HEK293T (cell line): ENCODE measurements at places on chromosomes 4 and X.
A peak's percentile ranks its signal among the peaks of the same experiment; 100 is the strongest.

GRCh38 chrX:122055460-122055859 is 1008.0 kb downstream of the GLUD2 start:
- no peak for DNase-seq

DNA sequence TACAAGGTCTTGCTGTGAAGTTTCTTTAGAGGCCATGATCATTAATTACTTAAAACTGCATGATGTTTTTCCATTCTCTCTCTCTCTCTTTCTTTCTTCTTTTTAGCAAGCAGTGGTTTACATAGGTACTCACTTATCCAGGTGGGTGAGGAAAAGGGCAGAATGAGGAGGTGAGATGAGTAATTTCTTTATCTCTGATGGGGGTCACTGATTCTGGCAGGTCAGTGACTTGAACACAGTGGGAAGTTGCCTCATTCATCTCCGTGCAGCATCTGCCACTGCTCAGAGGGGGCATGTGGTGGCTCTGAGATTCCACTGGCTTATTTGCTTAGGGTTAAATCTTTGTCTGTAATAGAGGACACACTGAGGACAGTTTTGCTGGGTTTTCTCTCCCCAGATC is 62.6 kb downstream of the FAM114A1 start:
- no peak for DNase-seq

GRCh38 chrX:119132961-119133360 is 5.3 kb upstream of the KIAA1210 start:
- no peak for DNase-seq

- no peak for DNase-seq
These were observed 76.9 kb downstream of the SLC39A8 start for GRCh38 chr4:102268355-102268754.

- DNase-seq: no peak
These were observed 189.1 kb downstream of the SLC7A11 start for GRCh38 chr4:138052806-138053632.

DNA sequence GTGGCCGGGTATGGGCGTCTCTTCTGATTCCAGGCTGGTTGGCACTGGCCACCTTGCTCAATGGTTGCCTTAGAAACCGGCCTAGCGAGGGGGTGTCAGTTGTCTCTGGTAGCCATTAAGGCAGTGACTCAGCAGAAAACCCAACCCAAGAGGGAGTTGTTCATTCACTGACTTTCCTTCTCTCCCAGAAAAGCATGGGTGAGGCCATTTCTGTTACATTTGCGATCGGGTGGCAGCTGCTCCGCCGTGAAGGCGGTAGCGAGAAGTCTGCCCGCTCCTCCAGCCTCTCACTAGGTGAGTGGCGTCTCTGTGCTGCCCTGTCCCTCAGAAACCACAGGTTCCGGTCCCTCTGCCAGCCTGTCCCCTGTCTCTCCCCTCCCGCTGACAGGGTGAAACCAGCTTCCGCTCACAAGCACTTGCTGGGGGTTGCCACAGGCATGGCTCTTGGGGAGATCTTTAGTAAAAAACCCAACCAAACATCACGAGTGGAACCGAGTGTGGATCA is 17.4 kb downstream of the IRAK1 start:
- DNase-seq: no peak

DNA sequence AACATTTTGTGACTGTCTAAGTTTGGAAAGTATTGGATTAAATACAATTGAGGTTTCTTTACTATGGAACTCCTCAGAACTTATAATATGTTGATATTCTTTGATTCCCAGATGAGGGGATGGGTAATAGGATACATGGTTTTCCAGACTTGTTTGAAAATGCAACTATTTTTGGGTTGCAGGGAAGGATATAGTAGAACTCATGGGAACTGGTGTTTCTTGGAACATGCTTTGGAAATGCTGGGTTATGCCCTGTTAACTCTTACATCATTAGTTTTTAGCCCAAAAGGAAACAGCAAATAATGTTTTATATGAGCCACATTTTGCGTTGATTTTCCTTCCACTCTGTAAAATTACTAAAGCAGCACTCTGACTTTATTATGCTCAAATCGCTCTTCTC is 41.9 kb downstream of the HPF1 start:
- no peak for DNase-seq

- no peak for DNase-seq
These were observed 16.7 kb downstream of the BCOR start for GRCh38 chrX:40080894-40081678.

- DNase-seq: no peak
These were observed 21.3 kb upstream of the SULT1B1 start for GRCh38 chr4:69781458-69782418.

GRCh38 chr4:159010563-159011260 is 92.2 kb upstream of the RAPGEF2 start:
- no peak for DNase-seq

DNA sequence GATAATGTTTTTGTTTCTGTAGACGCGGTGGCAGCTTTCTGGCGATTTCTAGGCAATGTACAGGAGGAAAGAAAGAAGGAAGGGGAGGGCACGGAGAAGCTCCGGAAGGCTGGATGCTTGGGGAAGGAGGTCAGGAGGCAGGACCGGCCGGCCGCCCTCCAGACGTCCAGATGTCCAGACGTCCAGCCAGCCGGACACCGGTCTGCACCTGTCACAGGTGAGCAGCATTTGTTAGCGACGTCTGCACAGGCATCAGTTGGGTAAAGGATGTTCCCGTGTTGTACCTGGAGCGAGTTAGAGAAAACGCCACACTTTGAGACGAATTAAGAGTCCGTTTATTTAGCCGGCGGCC is 90.0 kb upstream of the PPP2R3B start:
- no peak for DNase-seq

DNA sequence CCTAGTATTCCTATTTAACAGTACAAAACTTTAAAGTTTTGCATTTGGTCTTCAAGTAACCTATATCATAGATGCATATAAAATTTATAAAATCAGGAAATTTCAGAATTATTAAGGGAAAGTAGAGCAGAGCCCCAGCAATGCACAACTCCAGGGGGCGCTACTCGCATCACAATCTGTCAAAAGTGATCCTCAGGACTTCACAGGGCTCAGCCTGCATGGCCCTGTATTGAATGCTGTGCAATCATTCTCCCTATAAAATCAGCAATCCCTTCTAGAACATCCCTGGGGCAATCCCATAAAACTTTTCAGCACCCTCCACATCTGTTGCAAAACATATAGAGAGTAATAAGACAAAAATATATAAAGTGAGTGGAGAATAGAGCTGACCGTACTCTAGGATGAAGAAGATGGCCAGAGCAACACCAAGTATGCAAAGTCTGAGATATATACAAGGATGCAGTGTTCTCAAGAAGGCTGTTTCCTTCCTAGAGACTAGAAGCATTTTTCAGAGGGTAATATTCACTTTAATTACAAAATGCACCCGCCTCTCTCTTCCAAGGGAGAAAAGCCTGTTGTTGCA is 12.5 kb upstream of the PPARGC1A start:
- DNase-seq: no peak

DNA sequence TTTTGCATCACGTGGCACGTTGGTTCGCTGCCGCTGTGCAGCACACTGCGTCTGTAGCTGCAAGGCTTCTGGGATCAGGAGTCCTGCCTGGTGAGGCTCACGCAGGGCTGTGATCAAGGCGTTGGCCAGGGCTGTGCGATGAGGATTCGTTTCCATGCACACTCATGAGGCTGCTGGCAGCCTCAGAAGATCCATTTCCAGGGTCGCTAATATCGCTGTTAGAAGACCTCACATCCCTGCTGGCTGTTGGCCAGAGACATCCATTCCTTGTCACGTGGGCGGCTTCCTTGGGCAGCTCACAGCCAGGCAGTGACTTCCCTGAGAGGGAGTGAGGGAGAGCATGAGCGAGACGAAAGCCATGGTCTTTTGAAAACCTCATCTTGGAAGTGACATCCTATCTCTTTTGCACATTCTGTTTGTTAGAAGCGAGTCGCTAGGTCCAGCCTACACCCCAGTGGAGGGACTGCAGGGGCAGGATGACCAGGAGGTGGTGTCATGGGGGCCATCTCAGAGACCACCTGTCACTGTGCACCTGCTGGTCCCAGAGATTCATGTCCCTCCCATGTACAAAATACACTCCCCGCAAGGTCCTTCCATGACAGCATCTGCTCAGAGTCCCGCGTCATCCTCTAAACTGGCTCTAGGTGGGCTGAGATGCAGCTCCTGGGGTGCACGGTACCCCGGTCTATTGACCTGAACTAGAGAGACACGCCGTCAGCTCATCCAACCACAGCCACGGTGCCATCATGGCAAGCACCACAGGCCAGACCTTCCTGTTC is 12.2 kb downstream of the RGS12 start:
- peak; percentile 39 for DNase-seq

DNA sequence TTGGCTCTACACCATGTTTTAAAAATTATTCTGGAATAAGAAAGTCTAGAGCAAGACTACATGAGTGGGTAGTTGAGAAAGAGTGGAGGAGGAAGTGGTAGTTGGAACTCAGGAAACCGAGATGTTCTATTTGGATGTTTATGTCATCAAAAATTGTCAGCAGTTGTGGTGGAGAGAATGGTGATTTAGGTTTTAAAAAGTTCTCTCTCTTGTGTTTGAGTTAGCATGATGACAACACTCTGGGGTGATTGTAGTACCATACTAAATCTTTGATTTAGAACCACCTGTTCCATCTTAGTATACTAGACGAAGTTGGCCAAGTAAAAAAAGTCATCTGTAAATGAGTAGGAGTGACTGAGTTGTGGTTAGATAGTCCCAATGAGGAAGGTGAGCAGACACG is 40.7 kb downstream of the KLHL2 start:
- no peak for DNase-seq

DNA sequence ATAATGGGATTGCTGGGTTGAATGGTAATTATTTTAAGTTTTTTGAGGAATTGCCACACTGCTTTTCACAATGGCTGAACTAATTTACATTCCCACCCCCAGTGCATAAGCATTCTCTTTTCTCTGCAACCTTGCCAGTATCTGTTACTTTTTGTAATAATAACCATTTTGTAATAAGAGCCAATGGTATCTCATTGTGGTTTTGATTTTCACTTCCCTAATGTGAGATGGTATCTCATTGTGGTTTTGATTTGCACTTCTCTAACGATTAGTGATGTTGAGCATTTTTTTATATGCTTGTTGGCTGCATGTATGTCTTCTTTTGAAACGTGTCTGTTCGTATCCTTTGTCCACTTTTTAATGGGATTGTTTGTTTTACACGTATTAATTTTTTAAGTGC is 213.1 kb upstream of the HDX start:
- DNase-seq: no peak

DNA sequence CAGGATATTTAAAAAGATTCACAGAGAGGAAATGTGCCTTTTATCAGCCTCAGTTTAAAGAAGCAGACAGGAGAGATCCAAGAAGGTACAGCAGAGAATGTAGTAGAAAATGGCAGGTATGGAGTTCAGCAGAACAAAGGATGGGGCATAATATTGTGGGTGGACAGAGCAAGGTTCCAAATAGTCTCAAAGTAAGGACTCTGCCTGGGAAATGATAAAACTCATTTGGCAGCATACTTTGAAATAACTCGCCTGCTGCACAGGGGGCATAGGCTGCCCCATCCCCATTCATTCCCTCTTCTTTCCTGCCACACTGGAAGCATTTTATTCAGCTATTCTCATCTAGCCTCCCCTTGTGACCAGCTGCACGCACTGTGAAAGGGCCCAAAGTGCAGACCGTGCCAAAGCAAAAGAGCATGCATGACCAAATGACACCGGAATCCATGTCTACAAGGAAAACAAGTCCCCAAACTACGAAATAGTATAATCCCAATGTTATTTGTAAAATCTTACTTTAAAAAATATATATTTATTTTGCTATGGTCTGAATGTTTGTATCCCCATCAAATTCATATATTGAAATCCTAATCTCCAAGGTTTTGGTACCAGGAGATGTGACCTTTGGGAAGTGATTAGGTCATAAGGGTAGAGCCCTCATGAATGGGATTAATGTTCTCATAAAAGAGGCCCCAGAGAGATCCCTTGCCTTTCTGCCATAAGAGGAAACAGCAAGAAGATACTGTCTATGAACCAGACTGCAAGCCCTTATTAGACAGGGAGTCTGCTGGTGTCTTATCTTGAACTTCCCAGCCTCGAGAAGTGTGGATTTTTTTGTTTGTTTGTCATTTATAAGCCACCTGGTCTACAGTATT is 77.4 kb upstream of the PRSS48 start:
- no peak for DNase-seq

DNA sequence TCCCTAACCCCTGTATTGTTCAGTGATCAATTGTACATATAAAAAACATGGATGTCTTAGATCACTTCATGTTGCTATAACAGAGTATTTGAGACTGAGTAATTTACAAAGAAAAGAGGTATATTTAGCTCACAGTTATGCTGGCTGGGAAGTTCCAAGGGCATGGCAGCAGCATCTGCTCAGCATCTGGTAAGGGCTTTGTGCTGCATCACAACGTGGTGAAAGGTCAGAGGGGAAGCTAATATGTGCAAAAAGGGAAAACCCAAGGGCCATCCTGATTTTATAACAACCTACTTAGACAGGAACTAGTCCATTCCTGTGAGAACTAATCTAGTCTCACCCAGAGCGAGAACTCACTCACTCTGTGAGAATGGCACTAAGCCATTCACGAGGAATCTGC is 128.2 kb upstream of the OTUD4 start:
- DNase-seq: no peak

DNA sequence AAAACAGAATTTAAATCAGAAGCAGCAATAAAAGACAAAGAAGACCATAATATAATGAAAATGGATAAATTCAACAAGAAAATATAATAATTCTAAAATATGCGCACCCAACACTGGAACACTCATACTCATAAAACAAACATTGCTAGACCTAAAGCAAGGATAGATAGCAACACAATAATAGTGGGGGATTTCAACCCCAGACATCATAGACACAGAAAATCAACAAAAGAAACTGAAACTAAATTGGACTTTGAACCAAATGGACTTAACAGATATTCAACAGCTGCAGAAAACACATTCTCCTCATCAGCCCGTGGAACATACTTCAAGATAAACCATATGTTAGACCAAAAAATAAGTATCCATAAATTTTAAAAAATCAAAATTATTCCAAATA is 1552.6 kb downstream of the C4orf33 start:
- DNase-seq: no peak

DNA sequence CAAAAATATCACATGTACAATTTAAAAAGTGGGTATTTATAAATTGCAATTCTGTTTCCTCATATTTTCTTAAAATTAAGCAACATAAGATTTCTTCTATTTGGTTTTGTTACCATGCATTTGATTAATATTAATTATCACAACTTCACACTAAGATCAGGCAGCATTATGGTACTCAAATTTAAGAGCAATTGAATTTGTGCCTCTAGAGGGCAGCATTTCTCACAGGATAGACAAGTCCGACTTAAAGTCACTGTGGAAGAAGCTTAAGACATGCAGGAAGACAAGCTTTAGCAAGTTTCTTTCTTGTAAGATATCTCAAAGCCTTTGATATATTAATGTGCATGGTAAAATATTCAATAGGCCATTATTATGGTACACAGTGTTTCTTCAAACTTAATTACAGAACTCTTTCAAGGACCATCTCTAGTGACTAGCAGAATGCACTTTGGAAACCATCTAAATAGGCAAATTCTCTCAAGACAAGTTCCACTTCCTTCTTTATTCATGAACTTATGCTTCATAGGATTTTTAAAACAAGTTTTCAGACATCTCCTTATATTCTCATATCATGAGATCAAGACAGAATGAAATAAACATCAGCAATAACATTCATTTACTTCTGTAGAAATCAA is 35.0 kb downstream of the FBXW7 start:
- peak; percentile 45 for DNase-seq
